Naive thymus-derived CD4-positive, alpha-beta T cell (primary cell): ENCODE measurements at places on chromosomes 3 and 15.

GRCh38 chr15:74375303-74375693 is 7.9 kb upstream of the CYP11A1 start:
- peak; percentile 78 for DNase-seq

DNA sequence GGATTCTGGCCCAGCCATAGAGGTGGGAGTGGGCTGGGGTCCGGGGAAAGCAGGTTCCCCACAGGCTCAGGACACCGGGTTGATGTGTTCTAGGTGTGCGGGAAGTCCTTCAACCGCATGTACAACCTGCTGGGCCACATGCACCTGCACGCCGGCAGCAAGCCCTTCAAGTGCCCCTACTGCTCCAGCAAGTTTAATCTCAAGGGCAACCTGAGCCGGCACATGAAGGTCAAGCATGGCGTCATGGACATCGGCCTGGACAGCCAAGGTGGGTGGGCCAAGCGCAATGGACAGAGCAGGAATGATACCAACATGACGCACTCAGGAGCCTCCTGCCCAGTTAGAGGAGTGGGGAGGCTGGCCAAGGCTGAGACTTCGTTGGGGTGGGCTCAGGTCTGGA is 28.2 kb downstream of the IDH2 start:
- no peak for DNase-seq

DNA sequence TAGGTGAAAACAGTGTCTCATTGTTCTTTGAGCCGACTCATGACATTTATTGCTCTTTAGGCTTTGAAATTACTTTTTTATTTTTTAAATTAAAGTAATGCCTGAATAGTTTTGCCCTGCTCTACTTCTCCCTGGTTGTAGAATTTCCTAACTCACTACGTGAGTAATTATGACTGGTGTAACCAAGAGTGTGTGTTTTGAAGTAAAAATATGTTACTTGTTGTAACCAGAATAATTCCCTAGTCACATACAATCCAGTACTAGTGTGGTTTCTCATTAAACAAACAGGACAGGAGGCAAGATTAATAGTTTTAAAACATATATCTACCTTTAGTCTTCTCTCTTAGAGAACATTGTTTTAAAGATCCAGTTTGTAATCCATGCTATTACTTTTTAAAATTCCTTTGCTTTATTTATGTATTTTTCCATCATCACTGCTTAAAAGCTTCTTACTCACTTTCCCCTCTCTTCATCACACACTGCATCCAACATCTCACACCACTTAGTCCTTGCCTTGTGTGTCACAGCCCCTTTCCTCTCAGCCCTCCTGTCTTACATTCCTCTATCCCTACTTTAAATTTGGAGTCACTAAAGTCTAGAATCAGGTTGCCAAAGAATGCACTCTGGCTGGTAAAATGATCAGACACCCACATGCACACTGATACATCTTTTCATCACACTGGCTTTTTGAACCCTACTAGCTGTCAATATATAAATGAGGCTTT is 219.7 kb downstream of the WNT5A start:
- DNase-seq, result no peak

GRCh38 chr3:35658686-35659085 is 19.4 kb downstream of the ARPP21 start:
- no peak for DNase-seq

GRCh38 chr15:33200903-33201302 is 6.4 kb upstream of the FMN1 start:
- no peak for DNase-seq

DNA sequence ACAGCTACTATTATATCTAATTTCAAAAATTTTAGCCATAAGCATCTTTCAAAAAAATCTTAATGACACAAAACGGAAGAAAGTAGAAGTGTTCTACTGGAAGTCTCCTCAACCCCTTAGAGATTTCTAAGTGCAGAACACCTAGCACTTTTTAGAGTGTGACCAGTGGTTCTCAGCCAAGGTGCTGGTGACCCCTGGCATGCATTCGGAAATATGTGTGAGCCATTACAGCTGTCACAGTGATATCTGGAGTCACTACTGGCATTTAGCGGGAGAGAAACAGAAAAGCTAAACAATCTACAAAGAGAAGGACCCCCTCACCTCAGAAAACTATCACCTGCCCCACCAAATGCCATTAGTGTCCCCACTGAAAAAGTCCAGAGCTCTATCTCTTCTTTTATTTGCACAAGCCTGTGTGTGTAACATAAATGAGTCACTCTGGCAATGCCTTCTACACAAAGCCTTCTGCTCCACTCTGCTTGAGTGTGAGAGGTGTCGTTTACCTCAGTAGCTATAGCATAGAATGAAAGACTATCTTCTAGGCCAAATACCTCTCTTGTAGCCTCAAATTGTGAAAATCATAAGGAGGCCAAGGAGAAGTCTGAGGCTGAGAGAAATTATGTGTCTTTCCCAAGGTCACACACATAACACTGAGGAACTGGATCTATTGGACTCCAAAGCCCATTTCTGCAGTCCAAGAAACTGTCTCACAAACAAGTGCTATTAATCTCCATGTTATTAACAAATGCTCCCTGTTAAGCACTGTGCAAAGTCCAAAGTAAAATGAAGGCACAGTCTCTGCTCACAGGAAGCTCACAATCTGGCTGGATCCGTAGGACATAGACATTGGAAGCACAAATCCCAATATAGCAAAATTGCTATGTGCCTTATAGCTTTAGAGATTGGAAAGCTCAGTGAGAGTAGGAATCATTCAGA is 28.5 kb upstream of the KCNMB2 start:
- DNase-seq, result no peak

GRCh38 chr15:57422113-57422754 is 45.9 kb downstream of the CGNL1 start:
- DNase-seq, result no peak

DNA sequence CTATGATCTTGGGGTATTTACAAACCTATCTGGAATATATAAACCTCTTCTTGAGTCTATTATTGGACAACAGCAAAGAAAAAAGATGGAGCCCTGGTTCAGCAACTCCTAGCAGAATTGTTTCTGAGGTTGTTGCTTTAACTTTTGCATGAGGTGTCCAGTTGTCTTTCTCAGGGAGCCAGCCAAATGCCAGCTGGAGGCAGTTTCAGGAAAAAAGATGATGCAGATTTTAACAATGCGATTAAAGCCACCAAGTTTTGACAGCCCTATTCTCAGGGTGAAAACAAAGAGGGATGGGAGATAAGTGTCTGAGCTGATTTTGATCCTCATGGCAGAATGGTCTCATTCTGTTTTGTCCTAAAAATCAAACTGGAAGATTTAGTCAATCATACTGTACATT is 181.6 kb upstream of the RASGRP1 start:
- DNase-seq, result no peak

DNA sequence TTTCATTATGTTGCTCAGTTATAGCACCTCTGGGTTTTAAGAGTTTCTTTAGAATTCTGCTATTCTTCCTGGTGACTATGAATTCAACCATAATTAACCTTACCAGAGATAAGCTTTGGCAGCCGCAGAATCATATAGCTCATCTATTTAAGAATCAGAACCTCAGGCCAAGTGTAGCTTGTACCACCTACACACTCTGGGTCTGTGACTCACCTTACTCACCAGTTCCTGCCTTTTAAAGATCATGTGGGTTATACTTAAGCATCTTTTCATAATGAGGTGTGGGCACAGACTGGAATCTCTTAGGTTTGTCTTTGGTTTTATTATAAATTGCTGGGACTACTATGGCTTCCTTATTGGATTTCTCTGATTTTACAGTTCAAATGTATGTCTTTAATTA is 21.9 kb downstream of the CDV3 start:
- DNase-seq, result no peak

- DNase-seq, result no peak
Measured at GRCh38 chr15:57324590-57324890, 51.8 kb upstream of the CGNL1 start.

DNA sequence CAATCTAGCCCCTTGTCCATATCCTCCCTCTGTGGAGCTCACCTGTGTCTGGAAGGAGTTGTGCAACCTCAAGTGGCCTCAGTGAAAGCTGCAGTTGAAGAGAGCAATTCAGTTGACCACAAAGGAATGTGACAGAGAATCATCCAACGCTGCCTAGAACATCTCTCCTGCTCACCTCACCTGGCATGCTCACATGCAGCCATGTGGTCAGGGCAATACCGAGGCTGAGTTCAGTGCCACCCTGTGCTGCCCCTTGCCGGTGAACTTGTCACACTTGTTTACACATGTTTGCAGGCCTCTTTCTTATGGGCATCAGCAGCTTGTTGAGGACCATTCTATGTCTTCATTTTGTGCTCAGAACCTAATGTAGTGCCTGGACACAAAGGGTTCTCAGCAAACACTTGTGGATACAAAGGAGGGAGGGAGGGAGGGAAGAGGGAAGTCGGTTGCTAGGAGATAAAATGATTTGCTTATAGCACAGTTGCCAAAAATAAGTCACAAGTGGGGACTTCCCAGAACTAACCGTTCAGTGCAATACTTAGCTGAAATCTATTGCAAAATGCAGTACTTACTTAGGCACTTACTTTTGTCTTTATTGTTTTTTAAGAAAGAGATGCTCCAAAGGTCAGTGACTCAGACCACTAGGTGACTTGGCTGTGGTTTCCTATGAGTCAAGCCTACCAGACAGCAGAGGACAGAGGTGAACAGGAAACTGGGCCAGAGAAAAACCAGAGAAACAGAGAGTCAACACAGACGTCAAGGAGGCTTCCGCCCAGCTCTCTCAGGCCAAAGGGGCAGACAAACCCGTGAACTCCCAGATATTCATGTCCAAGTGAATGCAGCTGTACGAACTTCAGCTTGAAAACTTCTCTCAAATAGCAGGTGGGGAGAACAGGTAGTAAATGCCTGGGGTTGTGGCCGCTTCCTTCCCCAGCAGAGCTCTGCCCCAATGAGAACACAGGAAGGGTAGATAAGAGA is 227.8 kb upstream of the CTNNB1 start:
- DNase-seq, result no peak

DNA sequence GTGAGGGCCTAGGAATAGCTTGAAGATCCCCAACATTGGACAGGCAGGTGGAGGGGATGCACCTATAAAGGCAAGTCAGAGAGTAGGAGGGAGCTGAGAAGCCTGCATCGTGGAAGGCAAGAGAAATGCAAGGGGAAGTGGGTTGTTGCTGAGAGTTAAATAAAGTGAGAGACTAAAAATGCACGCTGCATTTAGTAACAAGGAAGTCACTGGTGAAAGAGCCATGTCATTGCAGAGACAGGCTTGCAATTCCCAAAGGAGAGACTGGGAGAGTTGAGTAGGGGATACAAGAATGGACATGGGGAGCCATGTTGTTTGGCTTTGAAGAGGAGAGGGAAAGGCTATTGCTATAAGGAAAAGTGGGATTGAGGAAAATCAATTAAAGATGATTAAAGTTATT is 77.0 kb upstream of the HEG1 start:
- DNase-seq, result no peak

- no peak for DNase-seq
Measured at GRCh38 chr3:132443421-132443820, 26.1 kb downstream of the DNAJC13 start.

DNA sequence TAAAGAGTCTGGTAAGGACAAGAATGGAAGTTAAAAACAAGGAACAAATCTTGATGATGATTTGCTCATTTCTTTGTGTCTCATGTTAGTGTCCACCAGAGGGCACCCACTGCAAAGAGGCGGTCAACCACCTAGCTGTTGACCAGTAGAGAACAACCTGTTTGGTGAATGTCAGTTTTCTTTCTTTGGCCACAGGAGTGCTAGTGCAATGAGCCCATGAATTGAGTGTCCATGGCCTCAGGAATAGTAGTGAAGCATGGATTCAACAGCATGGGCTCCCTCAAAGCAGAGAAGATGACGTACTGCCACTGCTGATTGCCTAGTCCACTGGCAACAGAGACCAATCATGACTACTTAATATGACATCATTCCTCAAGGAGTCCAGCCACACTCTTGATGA is 10.7 kb upstream of the CNTN6 start:
- no peak for DNase-seq

DNA sequence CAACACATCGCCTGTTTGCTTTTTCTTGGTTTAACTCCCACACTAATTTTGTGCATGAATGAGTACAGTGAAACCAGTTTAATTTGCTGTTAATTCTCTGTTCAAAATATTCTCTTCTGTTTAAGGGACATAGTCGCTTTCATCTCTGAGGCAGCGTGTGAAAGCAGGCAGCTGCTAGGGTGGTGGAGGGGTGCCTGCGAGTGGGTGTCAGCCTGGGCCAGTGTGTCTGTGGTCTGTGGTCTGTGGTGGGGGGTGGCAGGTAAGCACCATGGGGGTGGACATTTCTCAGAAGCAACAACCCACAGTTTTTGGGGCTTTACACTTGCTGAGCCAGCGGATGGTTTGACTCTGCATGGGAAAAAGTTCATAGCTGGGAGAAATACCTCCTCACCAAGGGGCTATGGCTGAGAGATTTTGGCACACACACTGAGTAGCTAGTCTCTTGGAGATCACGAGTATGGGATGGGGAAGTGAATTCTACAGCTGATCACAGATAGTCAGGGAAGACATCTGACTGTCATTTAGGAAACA is 109.2 kb downstream of the EPHB1 start:
- no peak for DNase-seq

DNA sequence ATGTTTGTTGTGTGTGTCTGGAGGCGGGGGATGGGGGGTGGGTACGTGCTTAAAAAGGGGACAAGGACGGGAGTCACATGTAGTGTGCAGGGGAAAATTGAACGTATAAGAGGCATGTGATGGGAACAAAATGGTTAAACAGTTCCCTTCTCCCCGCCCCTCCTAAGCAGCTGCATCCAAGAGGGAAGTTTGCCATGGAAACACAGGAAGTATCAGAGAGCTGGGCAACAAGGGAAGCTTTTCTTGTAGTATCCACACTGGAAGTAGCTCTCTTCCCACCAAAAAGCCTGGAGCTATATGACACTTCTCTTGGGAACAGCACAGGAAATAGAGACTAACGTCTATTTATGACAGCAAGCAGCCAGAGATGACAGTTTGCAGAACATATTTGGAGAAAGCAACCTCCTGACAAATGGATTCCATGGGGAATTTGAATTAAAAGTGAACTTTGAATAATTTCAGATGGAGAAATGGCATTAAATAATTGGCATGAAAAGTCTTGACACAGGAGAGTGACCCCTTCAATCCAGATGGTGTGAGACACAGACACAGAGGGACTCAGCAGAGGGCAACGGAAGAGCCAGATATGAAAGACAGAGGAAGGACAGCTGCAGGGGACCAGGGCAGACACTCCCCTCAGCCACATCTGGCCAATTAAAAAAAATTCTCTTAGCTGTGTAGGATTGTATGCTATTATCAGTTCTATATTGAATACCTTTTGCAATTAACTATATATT is 294.2 kb upstream of the TBL1XR1 start:
- DNase-seq, result no peak

- DNase-seq, result no peak
Measured at GRCh38 chr15:93246266-93247242, 157.5 kb upstream of the RGMA start.
